ENCODE measurements at places on chromosomes 7 and 10.

DNA sequence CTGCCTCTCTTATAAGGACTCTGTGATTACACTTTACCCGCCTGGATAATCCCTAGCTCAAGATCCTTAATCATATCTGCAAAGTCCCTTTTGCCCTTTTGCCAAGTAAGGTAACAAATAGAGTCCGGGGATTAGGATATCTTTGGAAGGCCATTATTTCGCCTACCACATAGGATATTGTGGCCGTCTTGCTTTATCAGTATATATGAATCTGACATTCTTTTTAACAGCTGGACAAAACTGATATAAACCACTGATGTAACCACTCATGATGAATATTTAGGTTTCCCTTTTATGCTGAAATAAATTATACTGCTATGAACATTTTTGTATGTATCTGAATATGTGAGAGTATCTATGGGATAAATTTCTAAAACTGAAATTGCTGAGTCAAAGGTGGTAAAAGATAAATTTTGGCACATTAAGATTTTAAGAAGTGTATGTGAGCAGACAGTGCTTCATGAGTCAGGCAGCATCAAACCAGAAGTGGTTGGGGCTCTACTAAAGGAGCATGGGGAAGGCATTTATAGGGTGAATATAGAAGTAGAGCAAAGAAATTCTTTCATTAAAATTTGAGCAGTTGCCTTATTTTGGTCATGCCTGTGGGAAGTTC is 44.7 kb downstream of the AVL9 start:
- no peak for DNase-seq

GRCh38 chr7:28263622-28264271 is 83.2 kb upstream of the JAZF1 start:
- no peak for DNase-seq

GRCh38 chr10:128835361-128835760 is 631.7 kb upstream of the MGMT start:
- DNase-seq = no peak

DNA sequence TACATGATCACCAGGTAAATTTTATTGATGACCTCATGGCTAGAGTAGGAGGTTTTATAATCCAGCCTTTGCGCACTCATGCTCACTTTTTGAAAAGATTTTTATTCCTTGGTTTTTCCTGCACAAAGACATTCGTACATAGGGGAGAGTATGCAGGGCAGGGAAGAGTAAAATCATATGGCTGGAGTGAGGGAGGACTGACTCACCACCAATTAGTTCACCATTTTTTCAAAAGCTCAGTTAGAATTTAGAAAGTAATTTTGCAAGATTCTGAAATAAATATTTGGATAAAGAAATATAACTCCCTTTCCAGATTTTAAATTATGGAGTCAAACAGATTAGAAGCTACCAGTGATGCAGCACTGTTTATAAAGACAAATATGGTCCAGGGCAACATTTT is 111.9 kb downstream of the SEMA3D start:
- no peak for DNase-seq

DNA sequence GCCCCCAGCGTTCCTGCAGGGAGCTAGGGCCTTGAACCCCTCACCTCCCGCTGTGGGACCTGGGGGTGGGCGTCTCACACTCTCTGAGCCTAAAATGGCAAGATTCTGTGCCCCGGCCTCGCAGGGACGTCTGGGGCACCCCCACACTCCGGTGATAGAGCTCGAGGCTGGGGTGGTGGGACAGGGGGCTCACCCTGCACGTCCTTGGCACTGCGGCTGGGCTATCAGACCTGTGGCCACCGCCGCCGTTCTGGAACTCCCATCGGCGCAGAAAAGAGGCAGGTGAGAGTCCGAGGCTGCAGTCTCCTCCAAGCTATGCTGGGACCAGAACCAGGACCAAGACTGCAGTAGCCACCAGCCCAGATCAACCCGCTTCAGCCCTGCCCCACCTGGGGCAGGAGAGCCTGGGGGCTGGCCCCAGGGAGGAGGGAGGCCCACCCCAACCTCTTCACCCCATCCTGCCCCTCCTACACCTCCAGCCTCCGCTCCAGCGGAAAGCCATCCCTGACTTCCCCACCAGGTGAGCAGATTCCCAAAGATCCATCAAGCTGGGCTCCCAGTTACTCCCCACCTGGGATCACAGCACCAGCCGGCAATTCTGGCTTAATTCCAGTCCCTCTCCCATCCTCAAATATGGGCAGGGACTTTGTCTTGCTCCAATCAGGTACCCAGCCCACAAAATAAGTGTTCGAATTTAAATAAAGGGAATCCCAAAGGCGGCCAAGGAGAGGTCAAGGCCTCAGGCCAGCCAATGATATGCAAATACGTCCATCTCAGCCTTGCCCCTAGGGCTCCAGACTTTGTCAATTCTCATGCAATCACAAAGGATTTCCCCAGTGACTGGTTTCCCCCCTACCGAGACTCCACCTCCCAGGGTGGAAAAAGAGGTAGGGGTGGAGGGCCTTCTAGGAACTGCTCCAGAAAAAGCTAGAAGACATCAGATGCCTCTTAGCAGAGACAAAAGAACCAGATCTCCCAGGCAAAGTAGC is 16.4 kb downstream of the TNRC18 start:
- no peak for DNase-seq

- DNase-seq = no peak
These were observed 189.2 kb downstream of the CCSER2 start for GRCh38 chr10:84517554-84517953.

GRCh38 chr7:46812101-46812675 is 769.7 kb downstream of the TNS3 start:
- no peak for DNase-seq

DNA sequence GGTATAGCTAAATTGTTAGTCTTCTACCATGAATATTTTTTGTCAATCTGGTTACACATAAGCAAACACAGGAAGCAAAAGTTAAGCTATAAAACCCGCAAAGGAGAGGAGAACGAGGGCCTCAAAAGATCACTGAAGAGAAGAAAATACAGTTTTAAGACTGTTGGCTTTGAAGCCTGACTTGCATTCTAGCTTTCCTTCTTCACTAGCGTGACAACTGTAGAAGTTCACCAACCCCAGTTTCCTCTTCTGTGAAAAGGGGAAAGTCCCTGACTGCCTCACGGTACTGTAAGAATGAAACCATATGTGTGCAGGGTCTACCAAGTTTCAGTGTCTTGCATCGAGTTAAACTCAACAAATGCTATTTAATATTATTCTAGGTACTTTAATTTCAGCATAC is 7.5 kb upstream of the LRRN3 start:
- no peak for DNase-seq

DNA sequence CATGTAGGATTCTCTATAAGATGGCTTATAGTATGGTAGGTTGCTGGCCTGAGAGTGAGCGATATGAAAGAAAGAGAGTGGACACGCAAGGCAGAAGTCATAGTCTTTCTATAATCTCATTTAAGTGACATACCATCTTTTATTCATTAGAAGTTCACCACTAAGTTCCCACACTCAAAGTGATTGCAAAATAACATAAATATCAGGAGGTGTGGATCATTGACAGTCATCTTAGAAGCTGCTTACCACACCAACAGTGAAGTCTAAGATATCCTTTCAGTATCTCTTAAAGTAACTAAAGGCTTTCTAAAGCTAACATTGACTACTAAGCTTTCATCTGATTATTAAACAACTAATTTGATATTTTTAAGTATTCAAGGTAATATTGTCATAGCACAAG is 36.9 kb upstream of the GNAI1 start:
- DNase-seq = no peak

GRCh38 chr10:8402576-8402975 is 348.1 kb downstream of the GATA3 start:
- no peak for DNase-seq
